NCI-H460 (cell line): ENCODE measurements at places on chromosomes 16 and 17.

GRCh38 chr16:13480801-13481200 lies 439.2 kb upstream of the ERCC4 start:
- no peak for DNase-seq

DNA sequence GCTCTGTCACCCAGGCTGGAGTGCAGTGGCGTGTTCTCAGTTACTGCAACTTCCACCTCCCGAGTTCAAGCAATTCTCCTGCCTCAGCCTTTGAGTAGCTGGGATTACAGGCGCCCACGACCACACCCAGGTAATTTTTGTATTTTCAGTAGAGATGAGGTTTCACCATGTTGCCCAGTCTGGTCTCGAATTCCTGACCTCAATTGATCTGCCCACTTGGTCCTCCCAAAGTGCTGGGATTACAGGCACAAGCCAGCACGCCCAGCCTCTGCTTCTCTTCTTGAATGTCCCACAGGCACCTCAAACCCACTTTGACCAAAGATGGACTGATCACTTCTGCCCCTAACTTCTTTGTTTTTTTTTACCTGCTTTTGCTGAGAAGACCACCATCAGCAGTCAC lies 4.6 kb upstream of the ARL5C start:
- no peak for DNase-seq

DNA sequence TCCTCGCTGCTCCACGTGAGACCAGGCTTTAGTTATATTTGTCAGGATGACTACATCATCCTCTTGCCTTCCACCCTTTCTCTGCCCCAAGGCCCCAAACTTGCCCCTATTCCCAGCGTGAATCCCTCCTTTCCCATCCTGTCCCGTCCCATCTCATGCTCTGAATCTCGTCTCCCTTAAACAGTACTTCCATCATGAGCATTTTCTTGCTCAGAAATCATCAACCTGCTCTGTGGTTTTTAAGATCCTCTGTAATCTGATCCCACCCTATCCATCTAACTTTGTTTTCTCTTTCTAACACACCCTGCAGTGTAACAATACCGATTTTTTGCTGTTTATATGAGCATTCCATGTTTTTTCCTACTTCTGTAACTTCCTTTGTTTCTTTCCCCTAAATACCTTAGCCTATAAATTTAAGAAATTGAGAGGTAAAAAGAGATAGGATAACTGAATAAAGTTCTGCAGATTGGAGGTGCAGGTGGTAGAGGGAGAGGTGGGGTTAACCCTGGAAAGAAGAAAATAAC lies 39.7 kb downstream of the MRTFB start:
- DNase-seq = no peak

DNA sequence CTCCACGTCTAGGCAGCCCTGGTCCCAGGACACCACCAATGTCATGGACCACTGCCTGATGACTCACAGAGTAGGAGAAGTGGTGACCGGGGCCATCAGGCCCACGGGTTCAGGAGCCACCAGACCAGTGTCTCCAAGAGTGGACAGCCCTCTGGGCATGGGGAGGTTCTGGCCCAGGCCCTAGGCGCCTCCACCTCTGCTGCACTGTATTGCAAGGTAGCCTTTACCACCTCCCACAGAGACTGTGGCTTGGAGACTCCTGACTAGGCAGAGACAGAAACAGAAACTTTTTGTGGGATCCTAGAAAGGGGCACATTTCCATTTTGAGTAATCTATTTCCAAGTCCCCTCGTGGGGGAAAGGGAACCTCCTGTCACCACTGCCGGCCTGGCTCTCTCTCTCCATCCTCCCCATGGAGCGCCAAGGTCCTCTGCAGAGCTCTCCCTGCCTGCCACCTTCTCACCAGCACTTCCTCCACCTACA lies 2.9 kb downstream of the CDIP1 start:
- DNase-seq = no peak

DNA sequence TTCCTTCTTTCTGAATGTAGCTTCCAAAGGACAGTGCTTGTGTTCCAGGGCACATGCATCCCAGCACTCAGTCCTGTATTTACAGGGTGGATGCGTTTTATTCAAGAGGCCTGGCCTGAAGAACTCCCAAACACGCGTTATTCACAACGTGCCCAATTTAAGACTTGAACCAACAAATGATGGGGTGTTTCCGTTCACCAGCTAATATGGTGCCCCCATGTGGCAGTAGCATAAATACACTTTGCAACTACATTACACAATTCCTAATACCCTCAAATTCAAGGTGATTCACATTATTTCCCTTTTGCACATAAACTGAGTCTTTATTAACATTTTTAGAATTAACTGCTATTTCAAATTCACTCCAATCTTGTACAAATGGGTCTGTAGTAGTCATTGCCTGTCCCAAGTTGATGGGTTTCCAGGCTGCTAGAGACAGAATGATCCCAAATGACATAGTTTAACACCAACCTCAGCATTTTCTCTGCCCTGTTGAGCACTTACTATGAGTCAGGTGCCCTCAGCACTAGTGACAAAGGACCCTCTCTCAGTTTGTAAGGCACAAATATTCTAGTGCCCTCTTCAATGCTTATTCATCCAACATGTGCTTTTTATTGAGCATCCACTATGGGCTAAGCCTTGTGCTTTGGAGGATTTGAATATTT lies 26.9 kb downstream of the HSD17B2 start:
- DNase-seq = peak; percentile 8

GRCh38 chr17:70202840-70203239 lies 33.5 kb downstream of the KCNJ2 start:
- DNase-seq = no peak

GRCh38 chr16:50678531-50678930 lies 2.6 kb downstream of the SNX20 start:
- no peak for DNase-seq

- no peak for DNase-seq
Measured at GRCh38 chr17:3761918-3762380, 38.2 kb downstream of the HASPIN start.

DNA sequence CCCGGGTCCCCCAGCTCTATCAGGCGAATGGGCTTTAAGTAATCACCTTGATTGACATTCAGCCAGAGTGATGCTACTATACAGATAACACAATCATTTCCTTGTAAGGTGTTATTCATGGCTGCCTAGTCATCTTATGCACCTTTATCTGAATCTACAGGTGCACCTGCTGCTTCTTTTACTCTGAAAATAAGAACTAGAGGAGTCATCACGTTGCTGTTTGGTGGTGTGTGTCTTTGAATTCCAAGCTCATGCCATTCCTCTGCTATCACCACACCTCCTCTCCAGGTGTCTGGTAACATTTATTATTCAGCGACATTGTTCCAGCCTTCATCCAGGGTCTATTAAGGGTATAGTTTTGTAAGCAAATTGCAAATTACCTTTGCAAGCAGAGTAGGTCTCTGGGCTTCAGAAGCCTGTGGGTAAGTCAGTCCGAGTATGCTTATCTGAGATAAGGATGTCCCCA lies 51.9 kb downstream of the NOS2 start:
- no peak for DNase-seq

- no peak for DNase-seq
Measured at GRCh38 chr16:11224096-11224893, 31.7 kb downstream of the SOCS1 start.

- DNase-seq = no peak
Measured at GRCh38 chr17:47227862-47228261, 18.7 kb downstream of the MYL4 start.

GRCh38 chr17:44959821-44960531 lies 8.1 kb downstream of the C1QL1 start:
- no peak for DNase-seq
